Kidney tubule cell (primary cell): ENCODE measurements at places on chromosomes 11 and 22.

DNA sequence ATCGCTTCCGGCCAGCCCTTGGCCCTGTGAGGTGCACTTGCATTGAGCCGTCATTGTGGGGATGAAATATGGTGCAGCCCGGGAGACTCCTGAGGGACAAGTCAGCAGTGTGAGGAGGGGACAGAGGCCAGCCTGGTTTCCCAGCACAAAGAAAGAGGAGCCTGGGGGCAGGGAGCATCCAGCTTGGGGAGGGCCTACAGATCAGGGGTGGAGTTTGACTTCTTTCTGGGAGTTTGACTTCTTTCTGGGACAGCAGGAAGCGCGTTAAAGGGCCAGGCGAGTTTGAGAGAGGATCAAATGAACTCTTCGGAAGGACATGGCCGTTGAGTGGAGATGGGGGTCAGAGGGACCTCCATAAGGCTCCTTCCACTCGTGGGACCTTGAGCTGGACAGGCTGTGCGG lies 91.9 kb downstream of the LRRC32 start:
- no peak for DNase-seq

DNA sequence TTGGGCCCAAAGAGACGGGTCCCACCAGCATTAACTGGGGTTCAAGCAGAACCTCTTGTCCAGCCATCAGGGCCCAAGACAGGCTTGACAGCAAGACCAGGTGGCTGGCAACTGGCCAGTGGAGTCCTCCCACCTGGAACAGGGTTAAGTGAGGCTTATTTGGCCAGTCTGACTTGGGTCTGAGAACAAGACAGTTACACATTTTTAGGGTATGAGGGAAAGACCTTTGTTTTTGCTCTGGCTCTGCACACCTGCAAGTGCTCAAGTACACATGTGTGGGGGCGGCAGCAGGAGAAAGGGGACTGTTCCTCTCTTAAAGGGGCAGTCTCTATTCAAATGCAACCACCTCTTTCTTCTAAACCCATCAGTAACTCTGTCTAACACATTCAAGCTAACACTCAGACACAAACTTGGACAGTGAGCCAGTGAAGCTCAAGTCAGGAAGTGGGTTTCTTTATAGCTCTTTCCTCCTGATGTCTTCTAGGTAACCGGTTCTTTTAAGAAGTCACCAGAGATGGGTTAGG lies 116.2 kb downstream of the ETS1 start:
- DNase-seq = no peak

DNA sequence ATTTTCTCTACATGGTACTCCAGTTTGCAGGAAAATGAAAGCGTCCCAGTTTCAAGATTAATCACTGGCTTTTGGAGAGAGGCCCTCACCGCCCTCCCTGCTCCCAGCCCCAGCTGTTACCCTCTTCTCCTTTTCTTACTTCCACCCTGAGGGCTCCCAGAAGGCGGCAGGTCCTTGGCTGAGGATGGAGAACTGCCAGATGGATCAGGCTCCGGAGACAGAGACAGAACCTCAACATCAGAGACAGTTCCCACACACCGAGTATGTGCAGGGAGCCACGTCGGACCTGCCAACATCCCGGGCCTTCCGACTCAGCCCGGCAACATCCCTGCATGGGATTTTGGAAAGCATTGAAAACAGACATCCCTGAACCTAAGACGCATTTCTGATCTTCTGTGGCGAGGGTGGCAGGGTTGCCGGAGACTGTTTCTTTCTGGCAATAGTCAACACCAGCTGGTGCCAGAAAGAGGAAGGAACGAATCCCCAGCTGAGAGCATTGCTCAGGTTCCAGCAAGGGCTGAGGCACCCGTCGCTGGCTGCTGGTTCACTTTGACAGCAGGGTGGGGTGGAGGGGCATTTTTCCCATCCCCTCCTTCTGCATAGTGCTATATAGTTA lies 467.1 kb downstream of the MIAT start:
- no peak for DNase-seq

GRCh38 chr22:50197856-50198623 lies 2.8 kb upstream of the SELENOO start:
- no peak for DNase-seq

- peak; percentile 78 for DNase-seq
These were observed 1.3 kb downstream of the STX3 start for GRCh38 chr11:59756558-59756840.

DNA sequence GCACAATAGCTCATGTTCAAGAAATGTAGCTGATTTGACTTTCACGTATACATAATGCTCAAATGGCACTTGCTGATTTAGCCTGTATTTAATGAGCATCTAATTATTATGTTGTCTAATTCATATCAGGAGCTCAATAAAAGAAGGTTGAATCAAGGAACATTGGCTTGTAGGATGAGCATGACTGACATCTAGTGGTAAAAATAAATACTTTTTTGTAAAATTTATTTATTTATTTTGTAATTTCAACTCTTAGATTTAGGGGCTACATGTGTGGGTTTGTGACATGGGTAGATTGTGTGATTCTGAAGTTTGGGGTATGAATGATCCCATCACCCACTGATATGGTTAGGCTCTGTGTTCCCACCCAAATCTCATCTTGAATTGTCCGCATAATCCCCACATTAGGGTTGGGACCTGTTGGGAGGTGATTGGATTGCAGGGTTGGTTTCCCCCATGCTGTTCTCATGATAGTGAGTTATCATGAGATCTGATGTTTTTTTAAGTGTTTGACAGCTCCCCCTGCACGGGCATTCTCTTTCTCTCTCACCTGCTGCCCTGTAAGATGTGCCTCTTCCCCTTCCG lies 1.7 kb upstream of the OR52E5 start:
- peak; percentile 24 for DNase-seq

DNA sequence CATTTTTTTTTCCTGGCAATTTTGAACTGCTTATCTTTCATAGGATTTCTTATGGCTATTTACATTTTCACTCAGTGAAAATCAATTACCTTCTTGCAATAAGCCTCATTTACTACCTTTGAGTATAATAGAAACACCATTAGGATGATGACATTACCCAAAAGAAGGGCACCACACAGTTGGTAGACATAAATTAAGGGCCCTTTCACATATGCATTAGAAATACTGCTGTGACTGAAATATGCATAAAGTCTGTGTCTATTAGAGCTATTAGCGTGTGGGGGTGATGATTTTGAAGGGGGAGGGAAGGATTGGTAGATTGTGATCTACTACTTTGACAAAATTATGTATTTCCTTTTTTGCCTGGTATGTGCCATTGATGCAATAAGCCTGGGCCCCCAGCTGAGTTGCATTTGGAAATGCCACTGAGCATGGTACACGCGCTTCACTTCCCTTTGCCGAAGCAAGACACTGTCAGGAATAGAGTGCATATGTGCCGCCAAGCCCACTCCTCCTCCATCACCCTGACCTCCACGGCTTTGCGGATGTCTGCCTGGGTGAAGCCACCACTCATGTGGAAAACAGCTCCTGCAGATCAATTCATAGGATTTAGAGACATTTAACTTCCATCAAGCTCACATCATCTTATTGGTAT lies 339.3 kb downstream of the DCDC1 start:
- DNase-seq = no peak

DNA sequence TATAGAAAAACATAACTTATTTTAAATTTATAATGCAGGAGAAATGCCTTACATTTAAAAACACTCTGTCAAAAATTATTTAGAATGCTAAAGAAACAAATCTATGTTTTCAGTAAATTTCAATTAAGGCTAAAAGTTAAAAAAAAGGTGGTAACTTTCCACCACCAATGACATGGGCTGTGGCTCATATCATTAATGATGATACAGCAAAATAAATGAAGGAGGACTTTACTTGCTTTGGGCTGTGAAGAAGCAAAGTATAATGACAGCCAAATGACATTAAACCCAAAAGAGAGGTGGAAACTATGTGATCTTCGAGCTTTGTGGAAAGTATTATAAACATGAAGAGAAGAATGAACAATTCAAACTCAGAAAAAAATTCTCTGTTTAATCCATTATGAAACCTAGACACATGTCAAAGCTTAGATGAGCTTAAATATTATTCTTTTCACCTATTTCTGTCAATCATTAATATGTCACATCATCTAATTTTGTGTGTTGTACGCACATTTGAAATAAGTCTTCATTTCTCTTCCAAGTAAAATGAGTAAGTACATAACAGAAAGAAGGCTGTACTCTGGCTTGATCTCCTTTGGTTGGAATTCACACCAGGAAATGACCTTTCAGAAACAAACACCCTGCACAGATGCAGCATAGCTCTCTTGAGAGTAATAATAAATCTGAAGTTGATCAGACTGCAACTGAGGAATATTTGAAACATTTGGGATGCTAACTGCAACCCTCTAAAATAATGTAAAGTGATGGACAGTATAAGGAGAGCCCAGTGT lies 265.8 kb downstream of the TTC28 start:
- DNase-seq = peak; percentile 34

- DNase-seq = no peak
These were observed 619 bp downstream of the LRRC75B start for GRCh38 chr22:24592058-24592850.

GRCh38 chr22:50190941-50191741 lies 5.4 kb downstream of the TRABD start:
- DNase-seq = peak; percentile 15
